ENCODE measurements at places on chromosomes 2 and 18.

DNA sequence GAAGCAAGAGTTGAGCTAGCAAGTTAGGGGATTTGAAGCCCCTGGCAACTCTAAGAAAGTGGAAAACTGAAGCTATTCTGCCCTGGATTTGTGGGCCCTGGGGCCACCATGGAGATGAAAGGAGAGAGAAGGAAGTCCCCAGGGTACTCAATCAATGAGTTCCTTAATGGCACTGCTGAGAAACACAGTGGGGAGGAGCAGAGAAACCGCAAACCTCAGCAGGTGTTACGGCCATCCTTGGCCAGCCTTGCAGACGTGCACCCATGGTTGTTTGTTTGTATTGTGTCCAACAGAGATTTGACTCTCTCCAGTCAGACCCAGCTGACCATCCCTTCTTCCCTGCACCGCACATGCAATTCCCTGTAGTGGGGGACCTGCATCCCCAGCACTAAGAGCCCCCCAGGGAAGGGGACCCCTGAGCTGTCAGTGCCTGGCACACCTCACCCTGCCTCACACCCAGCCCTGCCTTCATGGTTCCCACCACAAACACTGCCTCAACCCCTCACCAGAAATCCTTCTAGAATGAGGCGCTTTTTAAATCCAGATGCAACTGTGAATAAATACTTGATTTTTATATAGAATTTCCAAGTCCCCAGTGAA is 255.3 kb downstream of the SH3BP4 start:
- no peak for DNase-seq

DNA sequence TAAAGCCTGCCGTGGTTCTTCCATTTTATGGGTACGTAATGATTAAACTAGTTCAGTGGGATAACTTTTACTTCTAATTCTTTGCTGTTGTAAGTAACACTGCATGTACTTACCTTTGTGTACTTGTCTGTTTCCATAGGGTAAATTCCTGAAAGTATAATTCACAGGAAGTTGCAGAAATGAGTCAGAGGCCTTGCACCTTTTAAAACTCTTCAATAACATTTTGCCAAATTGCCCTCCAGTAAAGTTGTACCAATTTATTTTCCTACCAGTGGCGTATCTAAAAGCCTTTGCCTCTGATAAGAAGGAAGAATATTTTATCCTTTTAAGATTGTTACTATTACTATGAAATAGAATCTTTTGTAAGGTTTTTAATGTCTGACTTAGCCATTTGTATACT is 65.1 kb downstream of the CAB39 start:
- no peak for DNase-seq

- no peak for DNase-seq
These were observed 516.6 kb upstream of the NXPH2 start for GRCh38 chr2:139296672-139297209.

- no peak for DNase-seq
These were observed 356.1 kb upstream of the ZEB2 start for GRCh38 chr2:144876013-144876412.

GRCh38 chr2:206530727-206531126 is 87.4 kb downstream of the ADAM23 start:
- DNase-seq = no peak

- no peak for DNase-seq
These were observed 28.8 kb upstream of the NEDD4L start for GRCh38 chr18:58015065-58015780.

GRCh38 chr18:13638719-13639595 is 87.4 kb downstream of the FAM210A start:
- no peak for DNase-seq

GRCh38 chr2:22274661-22275060 is 1110.3 kb upstream of the KLHL29 start:
- DNase-seq = no peak

DNA sequence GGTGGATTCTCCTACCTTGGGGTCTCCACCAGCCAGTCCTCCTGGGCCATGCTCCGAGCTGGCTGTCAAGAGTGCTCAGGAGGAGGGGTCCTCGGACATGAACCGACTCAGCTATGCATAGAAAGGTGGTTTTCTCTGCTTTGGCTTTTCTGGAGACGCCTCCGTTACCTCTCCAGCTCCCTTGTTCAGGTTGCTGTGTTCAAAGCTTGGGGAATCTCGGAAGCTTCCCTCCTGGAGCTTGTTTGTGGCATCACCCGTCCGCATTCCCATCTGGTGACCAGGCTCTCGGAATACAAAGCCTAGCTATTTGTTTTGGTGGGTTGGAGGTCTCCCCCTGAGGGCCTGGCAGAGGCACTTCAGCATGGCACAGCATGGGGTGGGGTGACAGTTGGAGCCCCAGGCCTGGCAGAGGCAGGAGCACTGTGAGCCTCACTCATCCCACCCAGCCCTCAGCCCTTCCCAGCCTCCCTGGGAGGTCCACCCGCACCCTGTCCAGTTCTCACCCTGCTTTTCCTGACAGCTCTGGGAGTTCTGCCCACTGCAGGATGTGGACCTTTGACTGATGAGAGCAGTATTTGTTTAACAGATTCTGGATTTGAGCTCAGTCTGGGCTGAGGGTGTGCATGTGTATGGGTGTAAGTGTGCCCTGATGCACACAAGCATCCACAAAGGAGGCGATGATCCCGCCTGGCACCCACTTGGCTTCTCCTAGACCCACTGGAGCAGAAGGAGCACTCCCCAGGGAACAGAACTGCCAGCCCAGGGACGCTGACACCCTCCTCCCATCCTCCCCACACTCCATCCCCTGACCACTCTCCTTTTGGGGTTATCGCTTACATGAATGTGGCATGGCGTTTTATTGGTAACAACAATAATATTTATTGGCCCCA is 107.3 kb upstream of the HS6ST1 start:
- no peak for DNase-seq

All from stimulated activated CD8-positive, alpha-beta memory T cell treated with anti-CD3 and anti-CD28 coated beads, Interleukin-4, amount 100 ng/mL, for 4 hours (primary cell).